IPS-NIHi11 (cell line): ENCODE measurements at places on chromosomes 2 and 18.

DNA sequence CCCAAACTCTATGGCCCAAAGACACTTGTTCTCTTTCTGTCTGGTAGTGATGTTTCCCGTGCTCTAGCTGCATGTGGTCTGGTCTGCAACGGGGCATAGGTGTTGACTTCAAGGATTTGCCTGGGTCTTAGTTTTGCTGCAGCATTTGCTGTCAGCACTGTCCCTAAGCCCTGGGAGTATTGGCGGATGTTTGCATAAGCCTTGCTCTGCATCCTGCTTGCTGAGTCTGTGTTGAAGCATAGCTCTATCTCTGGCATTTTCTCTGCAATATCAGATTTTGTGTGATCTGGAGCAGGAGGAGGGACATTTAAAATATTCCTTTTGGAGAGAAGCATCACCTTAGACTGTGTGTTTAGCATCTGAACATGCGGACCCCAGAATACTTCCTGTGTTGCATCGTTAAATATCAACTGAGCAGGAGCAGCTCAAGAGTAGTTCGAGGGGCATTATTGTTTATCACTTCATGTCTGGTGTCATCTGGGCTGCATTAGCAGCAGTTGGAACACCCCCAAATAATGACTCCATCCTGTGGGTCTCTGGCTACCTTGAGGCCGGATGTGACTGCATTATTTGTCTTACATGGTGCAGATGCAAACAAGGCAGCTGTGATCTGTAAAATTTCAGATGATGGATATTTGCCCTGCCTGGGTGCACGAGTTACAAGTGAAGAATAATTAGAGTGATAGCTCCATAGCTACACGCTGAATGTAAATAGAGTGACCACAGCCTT lies 231.7 kb downstream of the TRIB2 start:
- DNase-seq, result no peak

GRCh38 chr2:31148514-31148913 lies 10.3 kb upstream of the GALNT14 start:
- no peak for DNase-seq

- DNase-seq, result no peak
Observed at GRCh38 chr2:12652723-12653122, 64.0 kb upstream of the TRIB2 start.

- DNase-seq, result no peak
Observed at GRCh38 chr2:191352536-191352935, 107.3 kb downstream of the MYO1B start.

- no peak for DNase-seq
Observed at GRCh38 chr18:56107821-56108477, 520.0 kb upstream of the TCF4 start.

DNA sequence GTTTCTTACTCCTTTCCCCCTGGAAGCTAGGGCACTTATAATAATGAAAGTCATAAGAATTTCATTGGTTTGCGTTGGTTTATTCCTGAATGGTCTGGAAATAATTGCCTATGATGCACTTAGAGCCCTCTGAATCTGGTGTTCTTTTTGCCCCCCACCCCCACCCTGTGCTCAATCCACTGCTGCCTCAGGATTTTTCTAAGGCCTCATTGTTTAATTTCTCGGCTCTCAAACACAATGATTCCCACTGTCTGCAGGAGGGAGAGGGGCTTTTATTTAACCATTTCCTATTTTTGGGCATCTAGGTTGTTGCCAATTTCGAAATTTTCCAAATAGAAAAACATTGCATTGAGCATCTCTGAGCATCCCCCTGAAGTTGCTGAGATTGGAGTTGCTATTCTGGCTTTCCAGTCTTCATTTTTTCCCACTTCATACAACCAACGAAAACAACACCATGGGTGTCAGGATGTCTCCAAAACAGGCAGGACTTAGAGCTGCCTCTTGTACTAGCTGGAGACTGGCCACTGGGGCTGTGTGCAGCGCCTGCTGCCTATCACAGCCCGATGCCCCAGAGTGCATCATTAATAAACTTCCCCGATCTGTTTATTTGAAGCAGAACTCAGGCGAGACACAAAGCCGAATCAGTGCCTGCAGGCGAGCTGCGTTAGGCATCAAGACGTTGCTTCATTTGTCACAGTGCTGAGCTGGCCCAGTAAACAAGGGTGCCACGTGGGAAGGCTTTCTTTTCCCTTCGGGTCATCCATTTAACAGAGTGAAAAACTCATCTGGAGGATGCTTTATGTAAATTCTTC lies 1.8 kb upstream of the PCARE start:
- DNase-seq, result no peak

DNA sequence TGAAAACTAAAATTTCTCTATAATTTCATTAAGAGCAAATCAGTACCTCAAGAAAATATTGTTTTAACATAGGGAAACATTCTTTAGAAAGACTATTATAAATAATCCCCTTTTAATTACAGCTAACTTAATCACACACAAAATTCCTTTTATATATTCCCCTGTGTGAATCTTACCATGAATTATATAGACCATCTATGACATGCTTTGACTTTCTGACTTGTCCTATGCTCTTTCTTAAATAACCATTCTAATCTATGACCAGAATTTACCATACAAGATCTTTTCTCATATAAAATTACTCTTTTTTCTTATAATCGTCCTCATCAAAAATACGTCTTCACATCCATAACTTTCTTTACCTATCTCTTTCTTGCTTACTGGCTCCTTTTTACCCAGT lies 824.2 kb upstream of the FAM98A start:
- no peak for DNase-seq

DNA sequence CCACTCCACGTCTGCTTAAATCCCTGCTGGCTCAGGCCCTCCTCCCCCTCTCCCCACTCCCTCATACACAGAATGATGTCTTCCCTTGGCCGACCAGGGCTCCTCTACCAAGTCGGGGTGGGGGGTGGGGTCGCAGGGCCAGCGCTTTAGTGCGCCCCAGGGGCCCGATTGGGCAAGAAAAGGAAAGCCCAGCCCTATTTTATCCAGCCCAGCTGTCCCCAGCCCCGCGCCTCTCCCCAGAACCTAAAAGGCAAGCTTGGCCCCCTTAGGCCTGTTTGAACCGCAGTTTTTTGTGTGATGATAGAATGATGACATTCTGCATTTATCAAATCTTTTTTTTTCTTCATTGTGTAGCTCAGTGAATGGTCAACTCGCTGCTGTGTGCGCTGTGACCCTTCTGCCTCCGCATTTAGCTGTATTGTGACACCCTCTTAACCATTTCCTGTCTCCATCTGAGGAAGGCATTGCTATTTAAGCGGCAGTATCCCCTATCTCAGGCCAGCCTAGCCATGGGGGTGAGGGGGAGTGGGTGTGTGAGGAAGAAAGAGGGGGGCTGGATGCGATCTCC lies 231.4 kb downstream of the HAUS1 start:
- DNase-seq, result peak; percentile 82

- no peak for DNase-seq
Observed at GRCh38 chr2:98580656-98581284, 27.5 kb downstream of the COA5 start.

- DNase-seq, result no peak
Observed at GRCh38 chr2:166090908-166091307, 36.9 kb downstream of the SCN1A start.

DNA sequence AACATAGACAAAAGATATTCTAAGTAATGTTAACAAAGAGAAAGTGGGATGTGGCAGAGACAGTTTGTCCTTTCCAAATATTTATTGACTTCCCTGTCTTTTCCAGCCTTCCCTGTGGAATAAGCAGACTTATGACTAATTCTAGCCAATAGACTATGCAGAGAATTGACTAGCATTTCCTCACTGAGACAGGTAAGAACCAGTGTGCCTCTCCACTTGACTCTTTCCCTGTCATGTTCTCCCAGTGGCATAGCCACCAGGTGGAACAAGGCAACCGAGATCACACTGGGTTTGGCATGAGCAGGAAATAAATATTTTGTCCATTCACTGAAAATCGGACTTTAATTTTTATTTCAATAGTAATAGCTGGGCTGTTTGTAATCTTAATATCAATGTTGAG lies 168.1 kb upstream of the CTAGE1 start:
- DNase-seq, result no peak

DNA sequence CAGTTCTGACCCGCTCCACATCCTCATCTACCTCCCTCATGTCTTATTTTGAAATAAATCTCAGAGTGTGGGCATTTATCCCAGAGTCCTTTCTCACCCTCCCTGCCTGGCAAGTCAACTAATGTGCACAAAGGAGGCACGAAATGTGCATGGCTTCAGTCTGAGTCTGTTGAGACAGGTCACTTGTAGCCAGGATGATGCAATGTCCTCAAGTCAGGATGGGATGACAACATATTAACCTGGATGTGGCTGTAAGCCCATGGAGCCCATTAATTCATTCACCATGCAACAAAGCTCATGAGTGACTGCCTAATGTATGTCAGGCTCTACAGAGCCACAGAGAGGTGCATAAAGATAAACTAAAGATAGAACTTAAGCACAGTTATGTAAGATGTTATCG lies 34.5 kb downstream of the KCNG3 start:
- DNase-seq, result no peak

GRCh38 chr18:41753826-41754225 lies 201.2 kb upstream of the PIK3C3 start:
- no peak for DNase-seq

GRCh38 chr2:3539836-3540235 lies 18.3 kb downstream of the RNASEH1 start:
- DNase-seq, result no peak

DNA sequence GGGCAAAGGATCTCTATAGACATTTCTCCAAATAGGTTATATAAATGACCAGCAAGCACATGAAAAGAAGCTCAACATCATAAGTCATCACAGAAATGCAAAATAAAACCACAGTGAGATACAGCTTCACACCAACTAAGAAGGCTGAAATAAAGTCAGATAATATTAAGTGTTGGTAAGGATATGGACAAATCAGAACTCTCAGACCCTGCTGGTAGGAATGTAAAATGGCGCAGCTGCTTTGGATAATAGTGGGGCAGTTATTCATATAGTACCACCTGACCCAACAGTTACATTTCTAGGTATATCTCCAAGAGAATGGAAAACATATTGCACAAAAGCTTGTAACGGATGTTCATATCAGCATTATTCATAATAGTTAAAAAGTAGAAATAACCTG lies 14.0 kb downstream of the EPB41L5 start:
- DNase-seq, result no peak

DNA sequence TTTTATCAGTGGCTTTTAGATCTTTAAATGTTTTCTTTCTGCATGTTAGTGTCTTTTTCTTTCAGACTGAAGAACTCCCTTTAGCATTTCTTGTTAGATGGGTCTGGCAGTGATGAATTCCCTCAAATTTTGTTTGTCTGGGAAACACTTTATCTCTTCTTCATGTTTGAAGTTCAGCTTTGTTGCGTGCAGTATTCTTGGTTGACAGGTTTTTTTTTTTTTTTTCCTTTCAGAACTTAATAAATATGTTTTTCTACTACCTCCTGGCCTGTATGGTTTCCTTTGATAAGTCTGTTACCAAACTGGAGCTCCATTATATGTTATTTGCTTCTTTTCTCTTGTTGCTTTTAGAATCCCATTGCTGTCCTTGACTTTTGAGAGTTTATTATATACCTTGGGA lies 89.8 kb upstream of the ACKR3 start:
- no peak for DNase-seq

GRCh38 chr2:121088251-121089165 lies 196.5 kb downstream of the TFCP2L1 start:
- DNase-seq, result no peak

GRCh38 chr18:32442575-32442974 lies 28.1 kb downstream of the GAREM1 start:
- no peak for DNase-seq

GRCh38 chr2:43340945-43341356 lies 114.5 kb upstream of the ZFP36L2 start:
- DNase-seq, result no peak

- DNase-seq, result peak; percentile 81
Observed at GRCh38 chr2:42809819-42810120, 17.4 kb upstream of the HAAO start.

DNA sequence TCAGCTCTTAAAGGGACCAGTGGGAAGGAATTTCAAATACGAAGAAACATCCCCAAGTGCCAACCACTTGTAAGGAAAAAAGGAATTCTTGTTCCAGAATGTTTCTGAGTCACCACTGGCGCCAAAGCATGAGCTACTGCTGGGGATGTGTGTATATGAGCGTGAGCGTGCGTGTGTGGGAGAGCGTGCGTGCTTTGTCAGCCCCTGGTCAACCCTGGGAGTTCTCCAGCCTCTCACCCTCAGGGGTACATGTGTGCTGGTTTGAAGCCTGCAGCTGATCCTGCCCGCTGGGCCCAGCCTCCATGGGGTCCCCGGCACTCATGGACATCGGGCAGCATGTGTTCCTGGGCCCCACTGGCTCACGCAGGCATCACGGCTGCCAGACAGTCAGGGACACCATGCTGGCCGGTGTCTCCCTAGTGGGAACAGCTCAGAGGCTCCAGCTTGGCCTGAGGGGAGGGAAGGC lies 17.1 kb downstream of the HS6ST1 start:
- DNase-seq, result no peak

DNA sequence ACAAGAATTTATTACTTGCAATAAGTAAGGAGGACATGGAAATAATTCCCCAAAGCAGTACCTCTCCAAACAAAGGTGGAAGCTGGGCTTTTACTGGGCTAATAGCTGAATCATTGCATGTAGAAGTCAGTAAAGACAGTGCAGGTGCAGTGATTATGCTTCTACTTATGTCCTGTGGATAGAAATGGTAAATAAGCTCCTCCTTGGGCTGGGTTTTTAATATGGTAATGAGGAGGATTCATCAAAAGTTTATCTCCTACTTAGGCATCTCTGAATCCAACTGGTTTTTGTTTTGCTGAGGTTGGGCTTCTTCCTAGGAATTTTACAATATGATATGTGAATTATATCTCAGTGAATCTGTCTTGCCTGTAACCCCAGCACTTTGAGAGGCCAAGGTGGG lies 297.4 kb upstream of the MC4R start:
- no peak for DNase-seq

- DNase-seq, result no peak
Observed at GRCh38 chr2:9807056-9807455, 36.2 kb upstream of the TAF1B start.

GRCh38 chr18:39230086-39230803 lies 1664.6 kb upstream of the CELF4 start:
- no peak for DNase-seq

GRCh38 chr2:176237456-176237855 lies 31.8 kb upstream of the MTX2 start:
- no peak for DNase-seq

DNA sequence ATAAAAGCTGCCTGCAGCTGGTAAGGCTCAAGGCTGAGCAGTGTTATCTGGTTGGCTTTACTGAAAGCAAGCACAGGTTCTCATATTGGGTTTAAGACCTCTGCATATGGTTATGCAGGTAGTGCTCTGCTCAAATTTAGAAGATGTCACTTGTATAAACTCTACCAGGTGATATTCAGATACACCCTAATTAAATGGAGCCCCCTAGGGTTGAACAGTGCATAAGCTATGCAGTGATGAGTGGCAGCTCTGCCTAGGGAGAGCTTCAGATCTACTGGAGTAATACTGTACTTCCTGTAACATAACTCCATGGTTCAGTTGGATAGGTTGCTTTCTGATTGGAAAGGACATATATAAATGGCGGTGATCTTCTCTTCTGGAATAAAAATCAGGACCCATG lies 222.7 kb downstream of the CYRIA start:
- DNase-seq, result no peak

GRCh38 chr2:191864628-191865374 lies 17.9 kb upstream of the CAVIN2 start:
- DNase-seq, result no peak

GRCh38 chr2:159555651-159556392 lies 60.5 kb downstream of the BAZ2B start:
- no peak for DNase-seq
